Hematopoietic multipotent progenitor cell treated with erythropoietin and hydrocortisone succinate and interleukin-3 and kit ligand, for 6 days (in vitro differentiated cells): ENCODE measurements at places on chromosomes 3 and 15.

DNA sequence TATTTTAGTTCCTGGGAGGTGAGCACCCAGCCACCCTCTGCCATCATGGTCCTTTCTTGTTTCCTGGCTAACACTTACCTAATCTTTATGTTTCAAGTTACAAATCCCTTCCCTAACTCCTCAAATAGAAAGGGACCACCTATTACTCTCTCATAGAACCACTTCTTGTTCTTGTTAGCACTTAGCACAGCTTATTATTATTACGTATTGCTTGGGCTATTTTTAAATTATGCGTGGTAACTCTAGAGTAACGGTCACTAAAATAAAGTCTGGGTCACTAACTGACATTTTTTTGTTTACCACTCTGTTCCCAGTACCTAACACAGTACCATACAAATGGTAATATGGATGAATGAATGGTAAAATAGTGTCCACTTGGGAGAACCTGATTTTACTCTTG is 141.9 kb downstream of the LRTM1 start:
- DNase-seq, result no peak

DNA sequence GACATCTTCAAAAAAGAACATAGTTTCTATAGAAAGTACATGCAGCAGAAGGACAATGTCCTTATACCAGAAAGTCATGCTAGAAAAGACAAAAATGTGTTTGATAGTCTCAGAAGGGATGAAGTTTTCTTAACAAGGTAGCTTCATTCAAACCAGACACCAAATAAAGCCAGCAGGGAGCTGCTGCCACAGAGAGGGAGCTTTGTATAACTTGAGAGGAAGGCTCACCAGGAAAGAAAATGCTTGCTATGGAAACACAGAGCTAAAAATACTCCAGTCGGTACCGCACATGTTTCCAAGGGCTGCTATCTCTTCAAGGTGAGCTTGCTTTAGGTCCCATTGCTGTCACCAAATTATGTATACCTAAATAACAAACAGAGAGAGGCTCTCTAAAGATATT is 1074.8 kb upstream of the ALCAM start:
- DNase-seq, result no peak

DNA sequence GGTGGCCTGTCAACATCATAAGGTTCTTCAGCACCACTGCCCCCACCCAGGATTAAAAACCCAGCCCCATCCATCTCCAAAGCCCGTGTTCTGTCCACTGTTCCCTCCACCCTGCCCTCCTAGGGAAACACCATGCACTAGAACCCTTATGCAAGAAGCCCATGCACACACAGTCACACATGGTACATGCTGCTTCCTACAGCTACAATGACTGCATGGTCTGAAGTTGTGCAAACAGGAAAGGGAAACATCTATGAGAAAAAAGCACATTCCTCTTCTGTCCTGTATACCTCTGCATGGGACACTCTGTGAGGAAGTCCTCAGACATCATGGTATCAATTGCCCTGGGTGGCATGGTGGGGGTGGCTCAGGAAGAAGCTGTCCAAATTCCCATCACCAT is 108.6 kb upstream of the MRPS22 start:
- peak; percentile 4 for DNase-seq

DNA sequence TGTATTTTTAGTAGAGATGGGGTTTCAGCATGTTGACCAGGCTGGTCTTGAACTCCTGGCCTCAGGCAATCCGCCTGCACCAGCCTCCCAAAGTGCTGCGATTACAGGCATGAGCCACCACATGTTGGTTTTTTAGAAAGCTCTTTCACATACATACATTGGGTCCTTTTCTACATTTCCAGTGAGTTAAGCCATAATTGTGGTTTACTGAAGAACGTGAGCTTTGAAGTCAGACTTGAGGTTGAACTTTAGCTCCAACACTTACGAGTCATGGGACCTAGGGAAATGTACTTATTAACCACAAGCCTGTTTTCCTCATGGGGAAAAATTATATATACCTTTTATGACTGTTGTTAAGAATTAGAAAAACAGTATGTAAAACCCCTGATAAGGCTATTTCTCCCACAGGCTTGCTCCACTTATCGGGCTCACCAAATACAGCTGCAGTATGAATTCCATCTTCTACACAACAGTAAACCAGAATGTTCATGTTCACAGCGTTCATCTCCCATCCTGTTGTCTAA is 39.0 kb downstream of the GPR160 start:
- DNase-seq, result peak; percentile 10

DNA sequence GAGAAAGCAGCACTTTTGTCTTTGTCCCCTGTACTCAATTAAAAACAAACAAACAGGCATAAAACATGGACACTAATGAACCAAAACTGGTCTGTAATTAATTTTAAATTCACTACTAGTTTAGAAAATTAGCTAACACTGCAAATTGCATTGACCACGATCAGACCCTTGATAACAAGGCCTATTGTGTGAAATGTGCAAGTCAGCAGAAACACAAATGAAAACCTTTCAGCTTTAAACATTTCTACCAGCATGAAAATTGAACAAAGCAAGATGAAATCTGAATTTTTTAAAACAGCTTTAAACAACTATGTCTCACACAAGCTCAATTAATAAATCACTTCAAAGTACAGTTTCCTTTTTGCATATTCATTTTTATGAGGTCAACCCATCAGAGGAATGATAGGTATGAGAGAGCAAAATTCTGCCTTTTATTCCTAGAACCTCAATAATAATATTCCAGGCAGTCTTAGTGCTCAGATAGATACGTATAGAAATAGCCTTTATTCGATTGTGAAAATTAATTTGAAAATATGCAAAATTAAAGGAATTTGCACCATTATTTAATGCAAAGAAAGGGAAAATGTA is 27.0 kb upstream of the CHMP2B start:
- no peak for DNase-seq
